ENCODE measurements at places on chromosomes 13 and 19. TPM values are rescaled to one million over a fixed set of nuclear protein-coding genes. Genes with fewer than 3 reads are reported as not detected.

GRCh38 chr13:48977286-48977625 is 1.5 kb downstream of the FNDC3A start:
- DNase-seq = no peak

DNA sequence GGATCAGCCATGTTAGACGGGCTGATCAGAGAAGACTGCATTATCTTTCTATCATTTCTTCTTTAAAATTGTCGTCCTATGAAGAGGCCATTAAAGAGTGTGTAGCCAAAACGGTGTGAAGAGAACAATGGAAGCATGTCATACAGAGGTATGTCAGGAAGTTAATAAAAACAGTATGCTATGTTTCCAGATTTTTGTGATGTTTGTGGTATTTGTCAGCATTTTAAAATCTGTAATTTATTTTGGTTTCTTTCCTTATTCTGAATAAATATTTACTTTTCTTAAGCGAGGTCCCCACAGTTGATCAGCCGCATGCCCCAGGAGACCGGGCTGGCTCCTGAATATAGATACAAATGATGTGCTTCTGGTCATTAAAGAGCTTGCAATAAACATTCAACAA is 142.9 kb upstream of the SERP2 start:
- no peak for DNase-seq

GRCh38 chr13:31011193-31011860 is 78.9 kb downstream of the TEX26 start:
- DNase-seq = no peak

DNA sequence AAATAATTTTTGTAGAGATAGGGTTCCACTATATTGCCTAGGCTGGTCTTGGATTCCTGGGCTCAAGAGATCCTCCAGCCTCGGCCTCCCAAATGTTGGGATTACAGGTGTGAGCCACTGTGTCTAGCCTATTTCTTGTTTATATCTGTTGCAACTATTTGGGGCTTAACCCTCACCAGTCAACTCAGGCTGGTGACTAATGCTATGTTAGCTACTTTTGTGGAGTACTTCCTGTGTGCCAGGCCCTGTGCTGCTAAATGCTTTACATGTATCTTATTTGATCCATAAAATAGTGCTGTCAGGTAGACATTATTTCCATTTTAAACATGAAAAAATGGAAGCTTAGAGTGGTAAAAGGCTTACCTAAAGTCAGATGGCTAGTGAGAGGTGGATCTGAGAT is 13.8 kb downstream of the CEACAM1 start:
- no peak for DNase-seq

DNA sequence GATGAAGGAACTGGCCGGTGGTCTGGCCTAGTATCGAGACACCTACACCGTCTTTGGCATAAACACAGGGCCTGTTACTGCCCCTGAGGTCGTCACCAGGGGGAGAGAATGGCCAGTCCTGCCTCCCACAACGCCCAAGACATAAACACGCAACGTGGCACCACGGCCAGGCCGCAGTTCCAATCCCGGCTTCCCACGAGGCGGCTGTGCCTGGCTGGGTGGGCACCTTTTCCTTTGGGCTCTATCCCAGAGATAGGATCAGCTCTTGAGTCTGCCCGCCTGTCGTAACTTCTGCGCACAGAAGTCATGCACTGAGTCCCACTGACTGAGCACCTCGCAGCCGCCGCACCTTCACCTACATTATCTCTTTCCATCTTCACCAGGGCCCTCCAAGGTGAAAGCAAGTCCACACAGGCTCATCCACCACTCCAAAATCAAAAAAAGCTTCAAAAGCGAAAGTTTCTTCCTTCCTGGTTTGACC is 1.1 kb downstream of the MIER2 start:
- DNase-seq = no peak

DNA sequence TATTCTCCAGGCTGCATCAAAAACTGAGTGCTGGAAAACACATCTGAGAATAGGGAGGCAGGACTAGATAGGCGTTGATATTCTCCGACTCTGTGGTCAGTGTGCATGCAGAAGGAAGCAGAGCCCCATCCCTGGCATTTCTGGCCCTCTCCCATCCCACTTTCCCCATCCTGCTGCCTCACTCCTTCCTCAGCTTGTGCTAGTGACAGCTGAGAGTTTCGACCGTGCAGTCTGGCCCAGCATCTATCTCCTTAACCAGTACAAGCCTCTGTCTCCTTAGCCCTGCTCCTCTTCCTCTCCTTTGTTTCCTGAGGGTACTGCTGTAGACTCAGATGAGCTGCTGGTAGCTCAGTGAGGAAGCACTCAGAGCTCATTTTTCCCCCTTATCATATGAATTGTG is 163.2 kb downstream of the SUCLA2 start:
- no peak for DNase-seq

DNA sequence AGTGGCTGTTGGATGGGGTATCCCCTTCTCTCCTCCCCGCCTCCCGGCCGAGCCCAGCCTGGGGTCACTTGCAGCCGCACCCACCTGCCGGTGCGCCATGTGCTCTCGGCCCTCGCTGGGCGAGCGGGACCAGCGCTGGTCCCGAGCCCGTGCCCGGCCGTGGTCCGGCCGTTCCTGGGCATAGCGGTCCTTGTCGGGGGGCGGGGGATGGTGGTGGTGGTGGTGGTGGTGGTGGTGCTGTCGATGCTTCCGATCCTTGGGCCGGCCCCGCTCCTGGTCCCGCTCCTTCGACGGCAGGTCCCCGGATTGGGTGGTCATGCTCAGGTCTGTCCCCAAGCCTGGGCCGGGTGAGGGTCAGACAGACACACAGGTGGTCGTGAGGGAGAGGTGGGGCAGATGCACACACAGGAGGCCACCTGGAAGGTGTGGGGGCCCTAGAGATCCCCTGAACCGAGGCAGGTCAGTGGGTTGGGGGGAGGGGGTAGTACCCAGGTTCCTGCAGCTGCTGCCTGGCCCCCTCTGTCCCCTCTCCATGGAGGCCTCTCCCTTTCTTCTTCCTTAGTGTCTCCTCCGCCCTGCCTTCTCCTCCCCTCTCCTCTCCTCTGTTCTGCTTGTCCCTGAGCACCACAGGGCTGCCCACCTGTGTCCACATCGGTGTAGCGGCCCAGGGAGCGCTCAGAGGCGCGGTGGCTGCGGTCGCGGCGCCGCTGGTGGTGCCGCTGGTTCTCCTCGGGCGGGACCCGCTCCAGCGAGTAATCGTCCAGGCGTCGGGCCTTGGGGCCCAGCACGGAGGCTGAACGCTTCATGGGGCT is 58.7 kb downstream of the IER2 start:
- DNase-seq = no peak

GRCh38 chr19:6047741-6048251 is 62.5 kb downstream of the RFX2 start:
- peak; percentile 74 for DNase-seq

GRCh38 chr19:49690656-49691242 is at the start of gene CPT1C:
Gene CPT1C, plus strand, starts transcription at chr19:49691116. Its CDS starts 1,137 bp downstream, at chr19:49692253.
- DNase-seq = peak; percentile 92

DNA sequence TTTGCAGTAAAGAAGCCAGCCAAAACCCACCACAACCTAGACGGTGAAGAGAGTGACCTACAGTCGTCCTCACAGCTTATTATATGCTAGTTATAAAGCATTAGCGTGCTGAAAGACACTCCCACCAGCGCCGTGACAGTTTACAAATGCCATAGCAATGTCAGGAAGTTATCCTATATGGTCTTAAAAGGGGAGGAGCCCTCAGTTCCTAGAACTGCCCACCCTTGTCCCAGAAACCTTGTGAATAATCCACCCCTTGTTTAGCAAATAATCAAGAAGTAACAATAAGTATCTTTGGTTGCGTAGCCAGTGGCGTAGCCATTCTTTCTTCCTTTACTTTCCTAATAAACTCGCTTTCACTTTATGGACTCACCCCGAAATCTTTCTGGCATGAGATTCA is 227.9 kb upstream of the ARGLU1 start:
- peak; percentile 46 for DNase-seq

- no peak for DNase-seq
Observed at GRCh38 chr13:53135301-53135700, 106.7 kb downstream of the OLFM4 start.

DNA sequence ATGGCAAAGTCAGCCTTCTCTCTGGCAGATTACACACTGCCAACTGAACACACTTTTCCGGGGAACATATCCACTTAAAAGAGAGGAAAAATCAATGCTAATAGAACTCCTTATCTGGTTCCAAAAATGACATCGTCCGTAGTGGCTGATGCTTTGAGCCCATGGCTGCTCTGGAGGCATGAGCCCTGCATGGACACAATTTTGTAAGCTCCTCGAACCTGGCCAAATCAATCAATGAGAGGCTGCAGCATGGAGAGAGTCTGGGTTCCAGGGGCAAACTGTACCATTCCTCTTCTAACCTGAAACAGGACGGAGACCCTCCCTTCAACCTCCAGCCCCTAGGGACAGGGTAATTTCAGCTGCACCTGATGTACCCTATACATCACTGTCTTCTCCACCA is 21.0 kb upstream of the TSHZ3 start:
- no peak for DNase-seq

DNA sequence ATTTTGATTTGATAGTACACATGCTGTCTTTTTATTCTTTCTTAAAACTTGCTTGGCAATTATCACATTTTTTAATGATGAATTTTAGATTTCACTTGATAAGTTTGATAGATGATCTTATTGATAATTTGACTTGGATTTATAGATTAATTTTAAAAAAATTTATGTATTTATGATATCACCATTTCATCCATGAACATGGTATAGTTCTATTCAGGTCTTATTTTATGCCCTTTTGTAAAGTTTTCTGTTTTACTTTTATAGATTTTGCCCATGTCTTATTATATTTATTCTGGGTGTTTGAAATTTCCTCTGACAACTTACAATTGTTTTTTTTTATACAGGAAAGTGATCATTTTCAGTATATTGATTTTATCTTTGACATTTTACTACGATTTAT is 39.5 kb downstream of the ZNF536 start:
- DNase-seq = no peak

GRCh38 chr13:100298691-100299090 is 209.8 kb downstream of the PCCA start:
- DNase-seq = no peak

DNA sequence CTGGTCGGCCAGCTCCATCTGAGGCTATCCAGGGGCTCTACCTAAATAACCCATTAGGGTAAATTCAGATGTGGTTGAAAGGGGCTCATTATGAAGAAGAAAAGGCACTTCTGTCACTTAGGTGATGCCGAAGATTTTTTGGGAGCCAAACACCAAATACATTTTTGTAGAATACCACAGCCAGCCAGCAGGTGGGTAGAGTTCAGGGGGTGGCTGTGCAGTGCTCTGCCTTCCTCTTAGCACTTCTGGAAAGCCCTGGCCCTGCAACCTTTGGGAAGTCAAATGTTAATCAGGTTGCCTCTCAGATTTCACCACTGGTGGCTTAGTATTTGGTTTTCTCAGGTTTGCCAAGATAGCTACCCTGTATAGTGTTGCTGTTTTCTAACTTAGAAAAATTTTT is 18.5 kb upstream of the GPR18 start:
- no peak for DNase-seq

DNA sequence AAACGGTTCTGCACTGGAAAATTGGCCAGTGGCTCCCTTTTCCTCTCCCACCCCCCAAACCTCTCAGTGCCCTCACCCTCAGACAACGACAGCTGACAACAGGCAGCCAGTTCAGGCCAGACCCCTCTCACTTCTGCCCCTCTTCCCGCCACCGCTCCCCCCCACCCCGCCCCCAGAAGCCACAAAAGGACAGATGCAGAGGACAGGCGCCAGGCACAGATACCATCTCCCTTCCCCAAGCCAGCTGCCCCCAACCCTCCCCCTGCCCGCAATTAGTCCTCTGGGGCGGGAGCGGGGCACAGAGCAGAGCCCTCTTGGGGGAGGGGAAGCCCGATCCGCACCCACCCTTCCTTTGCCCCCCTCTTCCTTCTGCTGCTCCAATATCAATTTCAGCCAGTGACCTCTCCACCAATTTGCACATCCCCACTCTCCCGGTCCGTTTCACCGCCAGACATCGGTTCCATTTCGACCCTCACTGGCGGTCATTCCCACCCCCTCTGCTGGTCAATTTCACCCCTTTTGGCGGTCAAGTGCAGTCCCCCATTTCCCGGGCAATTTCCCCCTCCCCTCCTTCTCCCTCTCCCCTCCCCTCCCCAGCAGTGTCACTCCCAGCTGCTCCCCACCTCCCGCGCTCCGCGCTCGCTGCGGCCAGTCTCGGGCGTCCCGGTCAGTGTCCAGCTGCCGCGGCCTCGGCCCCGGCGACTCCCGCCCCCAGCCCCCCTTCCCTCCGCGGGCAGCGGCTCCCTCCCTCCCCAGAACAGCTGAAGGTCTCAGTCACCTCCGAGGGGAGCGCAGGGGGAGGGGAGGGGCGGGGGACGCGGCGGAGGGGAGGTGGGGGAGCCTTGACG is at the start of gene SHD:
TSS of gene SHD (plus strand) at position 848 of the 848 bp plus-strand sequence. CDS start 798 bp downstream, outside the sequence.
- DNase-seq = peak; percentile 21

GRCh38 chr13:30830638-30830965 is 75.5 kb upstream of the MEDAG start:
- no peak for DNase-seq

DNA sequence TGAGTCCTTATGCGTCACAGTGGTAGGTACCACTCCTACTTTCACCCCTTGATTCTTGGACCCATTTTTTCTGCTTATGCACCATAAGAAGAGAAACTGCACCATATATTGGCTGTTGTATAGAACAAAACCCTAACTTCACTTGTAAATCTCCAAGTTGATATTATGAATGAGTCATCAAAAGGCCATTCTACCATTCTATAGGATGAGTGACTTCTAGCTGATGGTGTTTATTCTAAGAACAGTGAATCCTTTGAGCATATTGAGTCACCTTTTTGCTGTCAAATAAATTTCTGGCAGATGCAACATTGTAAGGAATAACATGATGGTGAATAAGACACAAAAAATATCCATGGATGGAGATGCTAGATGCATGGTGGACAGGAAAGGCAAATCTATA is 57.7 kb downstream of the POLR1D start:
- no peak for DNase-seq

- DNase-seq = peak; percentile 55
Observed at GRCh38 chr13:40313269-40314200, 352.9 kb downstream of the FOXO1 start.

GRCh38 chr13:88857256-88857655 is 1186.1 kb downstream of the SLITRK5 start:
- no peak for DNase-seq

- no peak for DNase-seq
Observed at GRCh38 chr13:90415902-90416301, 931.6 kb upstream of the MIR17HG start.

The CEACAM3 gene
- total RNA-seq = 3.1 TPM

The FSD1 gene
- 0.34 TPM for total RNA-seq

The MAMSTR gene
- 1.3 TPM for total RNA-seq

The ZNF667 gene
- total RNA-seq = 3.1 TPM

The FREM2 gene
- total RNA-seq = 58.3 TPM

The SLAIN1 gene
- total RNA-seq = 44.7 TPM

The HCST gene
- 33.2 TPM for total RNA-seq

The ZNF540 gene
- total RNA-seq = 2.3 TPM

The PSG7 gene
- total RNA-seq = not detected

The LIM2 gene
- not detected for total RNA-seq

The THOP1 gene
- total RNA-seq = 70.5 TPM

Measured in lung (tissue), 17 donors.